ENCODE measurements at places on chromosomes 2 and 18.

DNA sequence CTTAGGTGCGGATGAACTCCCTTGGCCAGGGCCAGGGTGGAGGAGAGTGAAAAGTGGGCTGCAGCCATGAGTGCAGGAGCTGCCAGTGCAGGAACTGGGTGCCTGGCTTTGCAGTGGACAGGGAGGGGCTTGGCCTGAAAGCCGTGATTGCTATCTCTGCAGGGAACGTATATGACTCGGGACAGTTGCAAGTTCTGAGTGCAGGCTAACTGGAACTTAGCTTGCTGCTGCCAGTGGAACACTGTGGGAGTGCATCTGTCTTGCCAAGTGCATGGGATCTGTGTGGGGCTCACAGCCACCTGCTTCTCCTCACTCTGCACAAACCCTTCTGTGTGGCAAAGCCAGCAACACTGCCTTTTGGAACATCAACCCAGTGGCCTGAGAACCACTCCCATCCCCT lies 36.9 kb downstream of the FLACC1 start:
- DNase-seq = no peak

DNA sequence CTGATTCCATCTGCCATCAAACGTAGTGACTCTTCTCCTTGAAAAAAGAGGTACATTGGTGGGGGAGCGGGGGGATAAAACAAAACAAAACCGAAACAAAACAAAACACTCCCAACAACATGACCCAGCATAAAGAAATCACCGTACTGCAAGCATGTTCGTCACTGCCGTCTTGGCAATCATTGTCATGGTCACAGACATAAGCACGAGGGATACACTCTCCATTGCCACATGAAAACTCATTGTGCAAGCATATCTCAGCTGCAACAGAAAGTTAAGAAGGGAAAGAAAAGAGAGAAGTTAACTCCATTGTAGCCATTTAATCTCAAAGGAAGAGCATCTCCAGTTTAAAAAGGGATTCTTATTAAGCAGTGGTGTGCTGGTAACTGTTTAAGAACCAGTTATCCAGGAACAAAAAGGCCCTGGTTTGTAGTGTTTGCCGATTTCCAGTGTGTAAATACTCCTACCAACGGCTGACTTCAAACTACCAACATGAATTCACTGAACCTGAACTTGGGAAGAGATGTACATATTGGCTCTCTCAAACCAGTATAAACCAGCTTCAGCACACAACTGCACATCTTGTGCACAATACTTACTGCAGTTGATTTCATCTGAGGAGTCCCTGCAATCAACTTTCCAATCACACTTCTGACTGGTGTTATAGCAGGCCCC lies 68.2 kb downstream of the LRP2 start:
- no peak for DNase-seq

- no peak for DNase-seq
Measured at GRCh38 chr2:128320192-128320905, 1.7 kb upstream of the HS6ST1 start.

DNA sequence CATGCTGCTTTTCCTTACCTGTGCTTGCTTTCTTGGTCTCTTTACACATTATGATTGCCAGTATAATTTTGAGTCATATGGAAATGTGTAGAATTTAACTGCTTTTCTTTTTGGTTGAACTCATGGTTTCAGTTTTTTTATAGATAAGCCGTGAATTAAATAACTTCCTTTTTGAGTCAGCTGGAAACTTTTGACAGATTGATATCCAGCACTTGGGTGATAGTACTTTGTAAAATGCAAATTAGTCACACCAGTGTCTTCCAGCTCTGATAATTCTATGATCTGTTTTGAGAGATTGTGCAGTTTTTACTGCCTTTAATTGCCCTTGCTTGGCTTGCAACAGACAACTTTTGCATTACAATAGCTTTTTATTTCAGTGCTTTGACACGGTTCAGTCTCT lies 86.4 kb downstream of the NCOA1 start:
- no peak for DNase-seq

- no peak for DNase-seq
Measured at GRCh38 chr2:43238176-43238575, 11.8 kb upstream of the ZFP36L2 start.

GRCh38 chr2:148660999-148661398 lies 16.4 kb downstream of the EPC2 start:
- DNase-seq = no peak

GRCh38 chr18:3384664-3385563 lies 65.1 kb upstream of the TGIF1 start:
- no peak for DNase-seq
